ENCODE measurements at places on chromosomes 7 and 10. TPM values are rescaled to one million over a fixed set of nuclear protein-coding genes. Genes with fewer than 3 reads are reported as not detected.

GRCh38 chr7:70477036-70478010, 654.6 kb upstream of the GALNT17 start:
- no peaks in the 10 kb centered on the region for H3K36me3 ChIP-seq
- no peak for DNase-seq
- no peak overlapping the region for H3K27ac ChIP-seq
- H3K4me1 ChIP-seq: no peaks in the 10 kb centered on the region

DNA sequence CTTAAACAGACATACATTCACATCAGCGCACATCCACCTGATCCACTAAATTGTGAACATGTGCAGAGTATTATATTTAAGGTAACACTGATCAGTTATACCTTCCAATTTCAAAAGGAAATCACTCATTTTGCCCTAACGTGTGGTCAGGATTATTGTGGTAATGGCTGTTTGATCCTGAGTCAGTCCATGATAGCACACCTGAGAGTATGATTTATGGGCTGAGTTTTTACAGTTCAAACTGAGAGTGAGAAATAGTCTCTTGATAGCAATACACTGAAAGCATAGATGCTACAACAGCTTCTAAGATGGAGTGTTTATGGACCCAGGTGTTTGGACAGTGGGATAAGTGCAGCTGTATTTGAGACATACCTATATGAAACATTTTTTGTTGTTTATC, 96.7 kb downstream of the KIF20B start:
- H3K27ac ChIP-seq: no peak overlapping the region
- no peak overlapping the region for H3K4me3 ChIP-seq
- H3K4me1 ChIP-seq: no peaks in the 10 kb centered on the region
- no peaks in the 10 kb centered on the region for H3K27me3 ChIP-seq

GRCh38 chr7:137343281-137343841, at the start of gene PTN:
Gene PTN, minus strand, starts transcription at chr7:137343733. Its CDS starts 88,760 bp downstream, at chr7:137254973.
- H3K27ac ChIP-seq: no peak within 1 kb of the TSS
- peaks cover 5% of the 10 kb centered on the region for H3K27me3 ChIP-seq
- peak within 1 kb of the TSS; percentile 28 for H3K4me3 ChIP-seq
- no peaks in the 10 kb centered on the region for H3K4me1 ChIP-seq
- H3K36me3 ChIP-seq: no peaks in the 10 kb centered on the region

Gene RNF32
- not detected for total RNA-seq

DNA sequence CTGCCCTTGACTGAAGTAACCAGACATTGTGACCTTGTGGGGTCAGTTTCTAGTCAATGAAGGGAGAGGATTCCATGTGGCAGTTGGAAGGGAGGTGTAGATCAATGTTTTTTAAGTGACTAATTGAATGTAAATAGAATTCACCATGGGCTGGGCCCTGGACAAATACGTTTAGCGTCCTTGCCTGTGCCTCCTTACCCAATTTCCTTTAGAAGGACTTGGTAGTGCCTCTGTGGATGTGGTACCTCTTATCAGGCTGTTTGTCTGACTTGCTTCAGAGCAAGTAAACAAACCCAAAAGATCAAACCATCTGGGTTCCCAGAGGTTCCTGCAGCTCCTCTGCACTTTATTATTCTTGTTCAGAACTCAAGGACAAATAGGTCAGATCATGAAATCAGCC, 4.3 kb upstream of the KAT6B start:
- peak overlapping the region; percentile 88 for H3K27ac ChIP-seq
- no peak overlapping the region for H3K4me3 ChIP-seq
- no peaks in the 10 kb centered on the region for H3K27me3 ChIP-seq
- H3K36me3 ChIP-seq: no peaks in the 10 kb centered on the region
- peaks cover 33% of the 10 kb centered on the region for H3K4me1 ChIP-seq
- no peak for DNase-seq

- peaks cover 6% of the 10 kb centered on the region for H3K27me3 ChIP-seq
- no peak for DNase-seq
- H3K4me1 ChIP-seq: no peaks in the 10 kb centered on the region
These were observed 110.2 kb downstream of the CPXM2 start for GRCh38 chr10:123781324-123781900.

Gene TFEC
- total RNA-seq: 0.93 TPM

DNA sequence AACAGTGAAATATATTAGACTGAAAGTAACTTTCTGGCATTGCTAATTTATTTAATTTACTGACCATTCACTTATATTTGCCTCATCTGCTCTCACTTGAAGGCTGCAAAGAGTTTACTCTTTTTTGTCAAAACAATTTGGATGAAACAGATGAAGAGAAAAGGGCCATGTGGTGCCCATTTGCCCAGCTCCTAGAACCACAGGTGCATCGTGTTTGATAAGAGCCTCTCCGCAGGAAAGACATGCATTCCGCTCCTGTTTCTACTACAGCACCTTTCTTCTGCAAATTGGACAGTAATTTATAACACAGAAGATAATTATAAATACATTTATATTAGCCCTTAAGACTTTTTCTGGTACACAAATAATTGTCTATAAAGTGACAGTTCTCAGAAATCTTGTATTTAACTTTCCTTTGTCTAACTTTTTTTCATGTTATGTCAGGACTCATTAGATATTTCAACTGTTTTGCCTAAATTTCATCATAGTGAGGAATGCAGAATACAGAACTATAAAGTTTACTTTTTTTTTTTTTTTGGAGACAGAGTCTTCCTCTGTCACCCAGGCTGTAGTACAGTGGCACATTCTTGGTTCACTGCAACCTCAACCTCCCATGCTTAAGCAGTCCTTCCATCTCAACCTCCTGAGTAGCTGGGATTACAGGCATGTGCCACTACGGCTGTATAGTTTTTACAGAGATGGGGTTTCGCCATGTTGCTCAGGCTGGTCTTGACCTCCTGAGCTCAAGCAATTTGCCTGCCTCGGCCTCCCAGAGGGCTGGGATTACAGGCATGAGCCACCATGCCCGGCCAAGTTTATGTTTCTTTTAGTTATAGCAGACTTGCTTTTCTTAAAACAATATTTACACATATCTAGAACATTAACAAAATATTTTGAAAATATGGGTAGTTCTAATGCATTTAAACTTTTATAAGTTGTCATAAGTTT, 869 bp downstream of the LAMB4 start:
- H3K27ac ChIP-seq: no peak overlapping the region
- no peak for DNase-seq
- H3K4me3 ChIP-seq: no peak overlapping the region
- H3K27me3 ChIP-seq: no peaks in the 10 kb centered on the region

- no peaks in the 10 kb centered on the region for H3K27me3 ChIP-seq
- H3K27ac ChIP-seq: no peak overlapping the region
- no peaks in the 10 kb centered on the region for H3K4me1 ChIP-seq
- H3K36me3 ChIP-seq: no peaks in the 10 kb centered on the region
- H3K4me3 ChIP-seq: no peak overlapping the region
- DNase-seq: no peak
These were observed 142.3 kb downstream of the VPS50 start for GRCh38 chr7:93374345-93374940.

Gene SFTPA1
- 0.64 TPM for total RNA-seq

Gene HPSE2
- total RNA-seq: not detected
